ENCODE measurements at places on chromosomes 6 and 20. TPM values are rescaled to one million over a fixed set of nuclear protein-coding genes. Genes with fewer than 3 reads are reported as not detected.

GRCh38 chr6:106974336-106974998 lies at the start of gene CD24:
Gene CD24 (minus strand): TSS chr6:106974729. CDS start chr6:106974646, 83 bp downstream.
- DNase-seq, result no peak

DNA sequence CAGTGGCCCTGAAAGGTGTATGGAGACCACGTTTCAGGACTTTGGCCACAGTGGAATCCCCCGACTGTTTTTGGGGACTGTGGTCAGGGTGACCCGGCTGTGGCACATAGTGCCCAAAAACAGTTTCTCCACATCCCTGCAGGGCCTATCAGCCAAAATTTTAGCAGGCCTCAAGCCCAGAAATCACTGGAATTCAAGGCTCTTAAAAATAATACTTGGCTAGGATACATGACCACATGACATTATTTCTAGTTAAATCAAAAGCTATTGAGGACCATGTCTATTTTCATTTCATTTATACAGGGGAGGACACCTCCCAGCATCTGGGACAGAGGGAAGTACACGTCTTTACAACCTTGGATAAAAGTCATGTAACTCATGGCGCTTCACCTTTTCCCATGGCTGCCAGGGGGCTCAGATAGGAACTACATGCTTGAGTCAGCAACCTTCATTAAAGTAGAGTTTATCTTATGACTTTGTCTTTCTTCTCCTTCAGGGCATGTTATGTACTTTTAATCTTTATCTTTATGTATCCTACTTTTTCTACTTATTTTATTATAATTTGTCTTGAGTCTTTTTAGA lies 70.8 kb upstream of the CD93 start:
- no peak for DNase-seq

DNA sequence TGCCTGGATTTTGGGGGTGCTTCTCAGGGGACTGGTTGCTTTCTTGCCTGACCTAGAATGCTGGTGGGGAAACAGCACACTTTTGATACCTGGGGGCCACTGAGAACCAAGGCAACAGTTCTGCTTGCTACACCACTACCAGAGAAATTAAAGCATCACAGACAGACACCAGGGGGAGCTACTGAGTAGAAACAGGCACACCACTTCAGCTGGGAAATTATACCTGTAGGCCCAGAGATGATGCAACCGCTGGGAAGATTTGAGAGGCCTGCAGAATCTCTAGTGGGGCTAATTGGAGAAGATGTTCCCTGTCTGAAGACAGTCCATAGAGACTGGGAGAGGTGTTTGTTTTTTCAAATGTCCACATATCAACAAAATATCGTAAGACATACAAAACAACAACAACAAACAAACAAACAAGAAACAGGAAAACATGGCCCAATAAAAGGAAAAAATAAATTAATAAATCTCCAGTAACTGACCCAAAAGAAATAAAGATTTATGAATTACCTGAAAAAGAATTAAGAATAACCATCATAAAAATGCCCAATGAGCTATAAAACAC lies 129.4 kb upstream of the RIN2 start:
- DNase-seq, result no peak

- DNase-seq, result no peak
Observed at GRCh38 chr6:16412171-16412570, 173.8 kb downstream of the GMPR start.

- no peak for DNase-seq
Observed at GRCh38 chr6:61586934-61587537, 699.0 kb downstream of the KHDRBS2 start.

DNA sequence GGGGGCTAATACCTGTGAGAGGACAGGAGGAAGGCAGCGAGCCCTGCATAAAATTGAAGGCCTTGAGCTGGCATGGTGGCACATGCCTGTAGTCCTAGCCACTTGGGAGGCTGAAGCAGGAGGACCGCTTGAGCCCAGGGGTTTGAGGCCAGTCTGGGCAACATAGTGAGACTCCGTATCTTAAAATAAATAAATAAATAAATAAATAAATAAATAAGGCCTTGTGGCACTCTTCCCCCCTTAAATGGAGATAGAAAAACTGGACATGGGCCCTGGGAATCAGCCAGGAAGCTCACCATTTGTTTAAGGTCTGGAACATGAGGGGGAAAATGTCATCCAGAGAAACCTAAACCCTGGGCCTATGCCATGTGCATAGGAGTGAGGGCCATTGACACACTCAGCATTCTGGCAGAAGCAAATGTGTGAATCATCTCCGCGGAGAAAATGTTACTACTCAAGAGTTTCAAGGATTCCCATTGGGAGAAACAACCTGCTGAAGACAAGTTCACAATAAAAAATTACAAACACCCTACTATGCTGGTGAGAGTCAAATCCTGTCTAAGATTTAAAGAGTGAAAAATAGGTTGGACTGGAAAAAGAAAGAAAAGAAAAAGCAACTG lies 51.9 kb upstream of the UBR2 start:
- DNase-seq, result no peak

DNA sequence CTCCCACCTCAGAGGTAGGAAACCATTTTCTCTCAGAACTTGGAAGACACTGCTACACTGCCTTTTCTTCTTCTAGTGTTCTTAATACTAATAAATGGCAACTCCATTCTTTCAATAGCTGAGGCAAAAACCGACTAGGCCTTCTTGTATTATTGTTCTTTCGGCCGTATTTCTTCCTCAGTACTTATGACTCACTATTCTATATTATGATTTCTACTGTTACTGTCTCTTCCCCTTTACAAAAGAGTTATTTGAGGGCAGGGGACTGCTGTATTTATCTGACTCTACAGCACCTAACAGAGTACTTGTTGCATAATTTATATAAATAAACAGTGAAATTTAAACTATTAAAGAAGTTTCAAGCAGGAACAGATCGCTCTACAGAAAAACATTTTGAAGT lies 3.1 kb downstream of the DNAAF9 start:
- DNase-seq, result no peak

DNA sequence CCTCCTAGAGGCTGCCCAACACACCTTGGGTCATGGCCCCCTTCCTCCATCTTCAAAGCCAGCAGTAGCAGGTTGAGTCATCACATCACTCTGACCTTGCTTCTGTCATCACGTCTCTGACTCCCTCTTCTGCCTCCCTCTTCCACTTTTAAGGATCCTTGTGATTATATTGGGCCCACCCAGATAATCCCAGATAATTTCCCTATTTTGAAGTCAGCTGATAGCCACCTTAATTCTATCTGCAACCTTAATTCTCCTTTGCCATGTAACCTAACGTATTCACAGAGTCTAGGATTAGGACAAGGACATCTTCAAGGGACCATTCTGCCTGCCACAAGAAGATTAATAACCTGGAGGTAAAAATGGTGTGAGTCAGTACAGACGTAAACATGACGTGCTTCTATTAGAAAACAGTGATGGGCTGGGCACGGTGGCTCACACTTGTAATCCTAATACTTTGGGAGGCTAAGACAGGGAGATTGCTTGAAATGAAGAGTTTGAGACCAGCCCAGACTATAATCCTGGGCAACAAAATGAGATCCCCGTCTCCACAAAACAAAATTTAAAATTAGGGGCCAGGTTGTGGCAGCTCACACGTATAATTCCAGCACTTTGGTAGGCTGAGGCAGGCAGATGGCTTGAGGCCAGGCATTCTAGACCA lies 3.3 kb downstream of the ZSWIM3 start:
- DNase-seq, result no peak

- no peak for DNase-seq
Observed at GRCh38 chr6:46042355-46042999, 26.8 kb upstream of the CLIC5 start.

- no peak for DNase-seq
Observed at GRCh38 chr20:32780278-32780677, 18.1 kb downstream of the DNMT3B start.

GRCh38 chr6:93398723-93399122 lies 20.6 kb downstream of the EPHA7 start:
- DNase-seq, result no peak

DNA sequence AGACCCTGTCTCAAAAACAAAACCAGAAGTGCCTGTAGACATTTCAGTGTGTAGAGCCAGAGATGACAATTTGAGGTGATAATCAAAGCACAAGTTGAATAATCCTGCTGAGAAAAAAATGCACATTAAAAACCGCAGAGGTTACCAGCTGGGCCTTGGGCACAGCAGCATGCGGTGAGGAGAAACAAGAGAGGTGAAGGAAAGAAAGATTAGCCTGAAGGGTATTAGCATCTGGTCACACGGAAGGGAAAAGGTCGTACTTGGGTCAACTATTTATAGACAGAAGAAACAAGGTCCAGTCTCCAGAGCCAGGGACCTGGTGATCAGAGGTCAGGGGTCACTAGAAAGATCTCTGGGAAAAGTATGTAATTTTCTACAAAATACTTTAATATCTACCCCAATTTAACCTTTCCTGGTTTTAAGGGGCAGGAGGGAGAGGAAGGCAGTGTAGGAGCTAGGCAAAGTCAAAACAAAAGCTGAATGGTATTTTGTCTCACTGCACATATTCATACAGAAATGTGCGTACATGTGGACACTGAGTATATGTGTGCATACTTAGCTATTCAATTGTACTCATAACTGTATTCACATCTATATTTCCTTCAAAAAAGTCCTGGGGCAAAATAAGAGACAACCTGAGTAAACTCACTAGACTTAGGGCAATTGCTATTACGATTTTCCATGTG lies 10.1 kb downstream of the MAP7 start:
- no peak for DNase-seq

DNA sequence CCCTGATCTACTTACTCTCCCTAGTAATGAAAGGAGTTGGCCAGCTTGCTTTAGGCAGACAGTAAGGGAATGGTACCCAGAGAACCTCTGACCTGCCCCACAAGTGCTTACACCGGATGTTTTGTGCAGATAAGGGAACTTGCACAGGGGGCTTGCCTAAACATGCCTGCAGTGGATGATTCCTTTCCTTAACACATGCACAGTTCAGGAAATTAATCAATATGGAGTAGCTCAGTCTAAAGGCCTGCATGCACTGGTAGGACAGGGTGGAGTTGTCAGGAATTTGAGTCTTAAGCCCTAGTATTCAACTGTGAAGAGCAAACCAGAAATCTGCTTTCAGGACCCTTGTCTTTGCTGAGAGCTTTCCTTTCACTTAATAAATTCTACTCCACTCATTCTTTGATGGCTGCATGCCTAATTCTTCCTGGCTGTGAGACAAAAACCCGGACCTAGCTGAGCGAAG lies 3.9 kb upstream of the TRIM38 start:
- no peak for DNase-seq

DNA sequence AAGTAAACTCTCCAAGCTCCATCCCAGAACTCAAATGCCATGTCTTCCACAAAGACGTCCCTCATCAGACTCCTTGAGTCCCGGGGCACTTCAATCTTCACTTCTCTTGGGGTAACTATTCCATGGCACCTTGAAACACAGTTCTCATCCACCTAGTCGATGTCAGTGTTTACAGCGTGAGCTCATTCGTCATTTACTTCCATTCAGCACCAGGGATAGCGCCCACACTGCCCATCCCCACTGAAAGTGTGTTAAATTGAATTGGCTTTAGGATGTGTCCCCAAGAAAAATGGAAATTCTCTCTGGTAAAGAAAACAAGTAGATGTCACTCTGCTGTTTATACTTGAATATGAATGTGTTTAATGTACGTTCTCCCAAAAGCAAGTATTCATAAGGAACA lies 31.3 kb downstream of the KCNK15 start:
- no peak for DNase-seq

GRCh38 chr6:40713002-40713719 lies 126.0 kb upstream of the LRFN2 start:
- DNase-seq, result no peak

- no peak for DNase-seq
Observed at GRCh38 chr6:25217302-25217701, 61.9 kb upstream of the CARMIL1 start.

- DNase-seq, result no peak
Observed at GRCh38 chr6:12065321-12066140, 53.4 kb downstream of the HIVEP1 start.

DNA sequence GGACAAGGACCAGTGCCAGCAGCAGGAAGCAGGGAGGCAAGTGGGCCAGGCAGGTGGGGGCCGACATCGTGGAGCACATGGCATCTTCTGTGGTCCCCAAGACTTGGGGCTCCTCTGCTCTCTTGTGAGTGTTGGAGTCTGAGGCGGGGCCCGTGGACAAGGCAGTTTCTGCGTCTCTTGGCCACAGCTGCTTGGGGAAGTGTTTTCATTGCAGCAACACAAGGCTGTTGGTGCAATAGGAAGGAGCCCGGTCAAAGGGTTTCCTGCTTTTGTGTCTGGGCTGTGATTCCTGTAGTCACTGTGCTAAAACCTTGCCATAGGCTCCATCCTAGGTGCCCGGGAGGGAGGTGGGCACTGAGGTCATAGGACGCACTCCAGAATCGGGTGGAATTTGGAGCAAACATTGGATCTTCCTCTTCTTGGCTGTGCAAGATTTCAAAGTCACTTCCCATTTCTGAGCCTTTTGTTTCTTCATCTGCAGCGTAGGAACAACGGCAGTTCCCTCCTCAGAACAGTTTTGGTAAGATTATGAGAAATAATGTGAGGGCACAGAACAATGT lies at the start of gene SIRPB2:
SIRPB2 (minus strand) TSS at position 140 of the 560 bp plus-strand sequence; CDS start at position 79, 61 bp downstream.
- DNase-seq, result peak; percentile 44

GRCh38 chr20:53834062-53834442 lies 236.3 kb downstream of the BCAS1 start:
- no peak for DNase-seq

DNA sequence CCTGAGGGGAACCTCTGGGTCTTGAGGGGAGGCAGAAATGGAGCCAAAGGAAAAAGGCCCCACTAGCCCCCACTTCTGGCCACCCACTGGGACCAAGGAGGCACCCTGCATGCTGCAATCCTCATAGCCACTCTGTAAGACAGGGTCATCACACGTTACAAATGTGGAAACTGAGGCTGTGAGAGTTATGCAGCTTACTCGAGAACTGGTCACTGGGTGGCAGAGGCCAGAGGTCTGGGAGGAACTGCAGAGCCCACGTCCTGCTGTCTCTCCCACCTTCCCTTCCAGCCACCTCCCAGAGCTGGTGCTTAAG lies 18.1 kb downstream of the LEMD2 start:
- DNase-seq, result no peak

DNA sequence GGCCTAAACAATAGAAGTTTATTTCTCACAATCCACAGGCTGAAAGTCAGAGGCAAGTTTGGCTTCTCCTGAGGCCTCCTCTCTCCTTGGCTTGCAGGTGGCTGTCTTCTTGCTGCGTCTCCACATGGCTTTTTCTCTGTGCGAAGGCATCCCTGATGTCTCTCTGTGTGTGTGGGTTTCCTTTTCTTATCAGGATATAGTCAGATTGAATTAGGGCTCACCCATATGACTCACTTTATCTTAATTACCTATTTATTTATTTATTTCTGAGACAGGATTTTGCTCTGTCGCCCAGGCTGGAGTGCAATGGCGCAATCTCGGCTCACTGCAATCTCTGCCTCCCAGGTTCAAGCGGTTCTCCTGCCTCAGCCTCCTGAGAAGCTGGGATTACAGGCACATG lies 30.7 kb downstream of the LINC00237 start:
- no peak for DNase-seq

- DNase-seq, result no peak
Observed at GRCh38 chr6:235763-236360, 56.4 kb upstream of the DUSP22 start.

Gene ANKEF1
- 1.1 TPM for total RNA-seq

Gene TRIM15
- total RNA-seq, result not detected

Gene SGK2
- not detected for total RNA-seq

Gene COL19A1
- total RNA-seq, result 1.1 TPM

Gene AVP
- total RNA-seq, result not detected

Gene MATN4
- not detected for total RNA-seq

Gene OR2H1
- not detected for total RNA-seq

Gene UNC5CL
- 0.19 TPM for total RNA-seq

Gene ZNF391
- 0.81 TPM for total RNA-seq
